Pericardium fibroblast (primary cell): ENCODE measurements at places on chromosomes 4 and X. TPM values are rescaled to one million over a fixed set of nuclear protein-coding genes. Genes with fewer than 3 reads are reported as not detected.

The BST1 gene
- 24.2 and 24.4 TPM in 2 replicates for total RNA-seq

The NHS gene
- total RNA-seq, result 0.12 and 0.17 TPM in 2 replicates

The FATE1 gene
- total RNA-seq, result not detected in 2 replicates

The MTNR1A gene
- total RNA-seq, result not detected in 2 replicates

The ZGRF1 gene
- total RNA-seq, result 0.34 and 2.6 TPM in 2 replicates

The DKK2 gene
- total RNA-seq, result not detected in 2 replicates

The QRFPR gene
- total RNA-seq, result not detected in 2 replicates

The FRAS1 gene
- 40.4 and 53.8 TPM in 2 replicates for total RNA-seq

The CSAG1 gene
- not detected in 2 replicates for total RNA-seq

The ASB9 gene
- total RNA-seq, result 0.17 and 0.23 TPM in 2 replicates

The ODAPH gene
- not detected in 2 replicates for total RNA-seq

The ASB12 gene
- total RNA-seq, result not detected in 2 replicates

The SYN1 gene
- total RNA-seq, result 0.34 and 1.2 TPM in 2 replicates

The IL2 gene
- total RNA-seq, result not detected in 2 replicates

The MAGEA12 gene
- total RNA-seq, result not detected in 2 replicates

The KLHL4 gene
- 2.4 and 7.5 TPM in 2 replicates for total RNA-seq

The PNMA6A gene
- total RNA-seq, result 2.0 and 4.6 TPM in 2 replicates

The LIN54 gene
- 4.4 and 11.0 TPM in 2 replicates for total RNA-seq
